ENCODE measurements at places on chromosomes 2 and 18. TPM values are rescaled to one million over a fixed set of nuclear protein-coding genes. Genes with fewer than 3 reads are reported as not detected.

The UGT1A10 gene
- not detected for total RNA-seq

The REL gene
- total RNA-seq: 6.7 TPM

The M1AP gene
- 0.11 TPM for total RNA-seq

The CACNB4 gene
- total RNA-seq: 0.16 TPM

The IL36B gene
- total RNA-seq: not detected

The TNFAIP6 gene
- total RNA-seq: not detected

The MATN3 gene
- total RNA-seq: not detected

The MPV17 gene
- 66.8 TPM for total RNA-seq

The CAPN14 gene
- not detected for total RNA-seq

The VAMP5 gene
- total RNA-seq: 1.1 TPM

The MDH1B gene
- 0.07 TPM for total RNA-seq

The ABCA12 gene
- total RNA-seq: 0.02 TPM

The LHCGR gene
- total RNA-seq: not detected

The GAD1 gene
- total RNA-seq: 15.7 TPM

The ANKRD62 gene
- 0.44 TPM for total RNA-seq

The UGT1A3 gene
- not detected for total RNA-seq

The FOXI3 gene
- not detected for total RNA-seq

The FRZB gene
- total RNA-seq: not detected

The HTR2B gene
- not detected for total RNA-seq

The VWA3B gene
- not detected for total RNA-seq

All from K562 (cell line).